ENCODE measurements at places on chromosomes 16 and 17. TPM values are rescaled to one million over a fixed set of nuclear protein-coding genes. Genes with fewer than 3 reads are reported as not detected.

DNA sequence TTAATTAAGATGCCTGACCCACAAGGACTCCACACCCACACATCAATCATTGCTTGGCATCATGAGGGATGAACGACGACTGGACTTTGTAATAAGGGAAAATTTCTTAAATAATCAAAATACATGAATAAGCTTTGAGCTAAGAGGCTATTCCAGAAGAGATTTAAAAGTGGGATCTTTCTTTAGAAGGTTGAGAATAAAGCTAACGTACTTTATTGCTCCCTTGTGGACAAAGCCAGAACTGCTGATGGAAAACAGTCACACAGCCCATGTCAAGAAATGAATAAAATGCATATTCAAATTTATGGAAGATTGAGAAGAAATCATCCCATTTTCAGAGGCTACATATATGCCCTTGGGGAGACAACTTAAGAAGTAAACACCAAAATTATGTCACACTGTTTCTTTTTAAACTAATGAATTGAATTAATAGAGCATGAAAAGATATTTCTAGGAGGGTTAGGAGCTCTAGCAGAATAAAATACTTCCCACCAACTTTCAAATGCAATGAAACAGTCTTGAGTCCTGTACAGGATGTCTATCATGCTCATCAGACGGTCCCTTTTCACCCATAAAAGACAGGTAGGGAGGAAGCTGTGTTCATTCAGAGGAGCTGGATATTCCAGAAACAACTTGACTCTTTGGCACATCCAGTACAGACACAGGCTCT is 60.2 kb upstream of the PHOSPHO1 start:
- DNase-seq, result no peak

- DNase-seq, result peak; percentile 91
Observed at GRCh38 chr17:17079761-17080160, 37.5 kb downstream of the MPRIP start.

DNA sequence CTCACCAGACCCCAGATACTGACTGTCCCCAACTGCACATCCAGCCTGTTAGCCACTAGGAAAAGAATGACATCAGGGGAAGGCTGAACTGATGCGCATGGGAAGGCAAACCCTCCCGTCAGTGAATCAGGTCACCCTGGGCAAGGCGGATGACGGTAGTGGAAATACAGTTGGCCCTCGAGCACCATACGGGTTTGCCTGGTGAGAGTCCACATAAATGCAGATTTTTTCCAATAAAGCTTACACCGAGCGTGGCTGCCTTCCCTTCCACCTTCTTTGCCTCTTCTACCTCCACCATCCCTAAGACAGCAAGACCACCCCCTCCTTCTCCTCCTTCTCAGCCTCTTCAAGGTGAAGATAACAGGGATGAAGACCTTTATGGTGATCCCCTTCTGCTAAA is 236.1 kb upstream of the TNRC6C start:
- DNase-seq, result no peak

GRCh38 chr17:33494151-33494550 is 201.1 kb upstream of the ASIC2 start:
- no peak for DNase-seq

The DNAH3 gene
- not detected for total RNA-seq

DNA sequence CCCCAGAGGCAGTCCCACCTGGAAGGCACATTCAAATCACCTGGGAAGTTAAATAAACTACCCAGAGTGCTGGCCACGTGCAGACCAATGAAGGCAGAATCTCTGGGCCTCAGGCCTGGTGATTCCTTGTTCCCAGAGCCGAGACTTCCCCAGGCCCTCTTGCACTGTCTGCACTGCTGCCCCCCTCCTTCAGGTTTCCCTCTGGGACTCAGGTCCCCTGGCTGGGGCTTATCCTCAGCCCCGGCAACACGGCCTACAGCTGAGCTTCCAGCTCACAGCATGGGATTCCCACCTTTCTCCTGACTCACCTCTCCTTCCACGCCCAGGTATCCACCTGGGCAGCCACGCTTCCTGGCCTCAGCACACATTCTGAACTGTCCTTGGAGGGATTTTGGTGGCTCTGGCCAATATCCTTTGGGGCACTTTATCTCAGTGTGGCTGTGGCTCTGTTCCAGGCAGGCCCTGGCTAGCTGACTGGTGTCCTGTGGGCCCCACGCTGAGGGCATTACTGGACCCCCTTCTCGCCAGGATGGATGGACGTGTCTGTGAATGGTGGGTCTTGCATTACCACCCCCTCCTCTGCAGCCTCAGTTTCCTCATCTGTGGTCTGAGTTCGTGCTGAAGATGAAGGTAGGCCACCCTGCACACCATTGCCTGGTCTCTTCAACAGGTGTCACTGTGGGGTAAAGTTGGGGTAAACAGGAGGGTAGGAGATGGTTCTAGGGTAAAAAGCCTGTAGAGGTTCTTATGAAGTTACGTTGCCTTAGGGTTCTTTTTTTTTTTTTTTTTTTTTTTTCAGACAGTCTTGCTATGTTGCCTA is 165.7 kb downstream of the IRF8 start:
- DNase-seq, result no peak

The SPATA22 gene
- total RNA-seq, result not detected

DNA sequence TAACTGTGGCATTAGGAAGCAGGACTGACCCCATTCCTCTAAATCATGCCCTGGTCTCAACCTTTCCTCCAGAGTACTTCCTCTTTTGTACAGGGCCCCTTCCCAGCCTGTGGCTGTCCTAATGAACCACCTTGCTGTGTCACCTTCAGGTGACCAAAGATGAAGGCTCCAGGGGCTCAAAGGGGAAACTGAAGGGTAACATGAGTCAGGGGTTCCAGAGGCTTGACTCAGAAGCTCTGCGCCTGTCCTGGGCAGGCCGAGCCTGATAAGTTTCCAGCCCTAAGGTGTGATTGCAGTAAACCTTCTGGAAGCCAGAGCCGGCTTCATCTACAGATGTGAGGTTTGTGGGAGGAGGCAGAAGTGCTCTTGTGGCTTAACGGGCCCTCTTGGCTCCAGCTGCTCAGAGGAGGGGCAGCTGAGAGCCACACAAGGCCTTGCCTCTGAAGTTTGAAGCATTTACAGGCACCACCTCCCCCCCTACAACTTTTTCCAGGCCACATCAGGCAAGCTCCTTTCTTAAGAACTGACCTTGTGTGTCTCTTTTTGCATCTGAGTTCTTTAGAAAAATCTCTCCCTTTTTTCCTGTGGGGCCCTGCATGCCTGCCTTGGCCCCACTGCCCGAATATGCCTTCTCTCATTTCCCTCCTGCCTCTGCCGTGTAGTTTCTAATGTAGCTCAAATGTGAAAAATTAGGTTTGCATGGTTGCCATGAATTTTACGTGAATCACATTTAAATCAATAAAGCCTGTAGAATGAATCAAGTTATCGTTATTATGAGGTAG is 149.9 kb downstream of the CLEC16A start:
- DNase-seq, result peak; percentile 65

GRCh38 chr17:77885678-77886386 is 72.7 kb upstream of the TNRC6C start:
- DNase-seq, result no peak

DNA sequence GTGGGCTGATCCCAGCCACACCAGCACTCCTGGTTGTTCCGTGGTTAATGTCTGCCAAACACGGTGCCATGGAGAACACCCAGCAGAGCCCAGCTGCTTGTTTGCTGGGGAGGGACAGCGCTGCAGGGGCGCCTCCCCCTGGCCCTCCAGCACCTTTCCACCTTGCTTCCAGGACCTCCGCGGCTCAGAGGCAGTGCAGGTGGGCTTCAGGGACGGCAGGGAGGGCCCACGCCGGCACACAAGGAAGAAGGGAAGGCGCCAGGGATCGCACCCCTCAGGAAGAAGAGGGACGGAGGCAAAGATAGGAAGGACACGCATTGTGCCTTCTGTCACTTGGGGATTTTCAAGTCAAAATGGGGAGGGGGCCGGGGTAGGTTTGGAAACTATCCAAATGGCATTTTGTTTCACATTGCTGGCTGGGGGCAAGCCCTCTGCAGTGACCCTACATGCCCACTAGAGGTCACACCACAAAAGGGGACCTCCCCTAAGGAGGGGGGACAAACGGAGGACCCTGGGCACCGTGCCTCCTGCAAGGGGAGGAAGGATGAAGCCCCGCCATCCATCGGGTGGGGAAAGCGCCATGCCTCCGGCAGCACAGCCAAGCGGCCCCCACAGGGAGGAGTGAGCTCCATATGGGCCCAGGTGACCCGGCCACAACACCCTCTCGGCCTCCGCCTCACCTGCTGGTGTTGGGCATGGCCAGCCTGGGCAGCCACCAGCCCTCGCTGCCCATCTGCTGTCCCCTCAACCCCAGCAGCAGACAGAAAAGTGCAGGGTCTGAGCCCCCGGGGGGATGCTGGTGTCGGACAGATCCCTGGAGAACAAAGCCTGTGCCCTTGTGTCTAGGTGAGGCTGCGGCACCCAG is 7.5 kb upstream of the C16orf95 start:
- DNase-seq, result peak; percentile 33

The BEAN1 gene
- 0.54 TPM for total RNA-seq

The NAGS gene
- total RNA-seq, result 19.2 TPM

- no peak for DNase-seq
Observed at GRCh38 chr16:83723244-83723643, 84.5 kb upstream of the HSBP1 start.

GRCh38 chr17:51402899-51403298 is 142.6 kb downstream of the UTP18 start:
- DNase-seq, result no peak

The P3H4 gene
- total RNA-seq, result 41.1 TPM

DNA sequence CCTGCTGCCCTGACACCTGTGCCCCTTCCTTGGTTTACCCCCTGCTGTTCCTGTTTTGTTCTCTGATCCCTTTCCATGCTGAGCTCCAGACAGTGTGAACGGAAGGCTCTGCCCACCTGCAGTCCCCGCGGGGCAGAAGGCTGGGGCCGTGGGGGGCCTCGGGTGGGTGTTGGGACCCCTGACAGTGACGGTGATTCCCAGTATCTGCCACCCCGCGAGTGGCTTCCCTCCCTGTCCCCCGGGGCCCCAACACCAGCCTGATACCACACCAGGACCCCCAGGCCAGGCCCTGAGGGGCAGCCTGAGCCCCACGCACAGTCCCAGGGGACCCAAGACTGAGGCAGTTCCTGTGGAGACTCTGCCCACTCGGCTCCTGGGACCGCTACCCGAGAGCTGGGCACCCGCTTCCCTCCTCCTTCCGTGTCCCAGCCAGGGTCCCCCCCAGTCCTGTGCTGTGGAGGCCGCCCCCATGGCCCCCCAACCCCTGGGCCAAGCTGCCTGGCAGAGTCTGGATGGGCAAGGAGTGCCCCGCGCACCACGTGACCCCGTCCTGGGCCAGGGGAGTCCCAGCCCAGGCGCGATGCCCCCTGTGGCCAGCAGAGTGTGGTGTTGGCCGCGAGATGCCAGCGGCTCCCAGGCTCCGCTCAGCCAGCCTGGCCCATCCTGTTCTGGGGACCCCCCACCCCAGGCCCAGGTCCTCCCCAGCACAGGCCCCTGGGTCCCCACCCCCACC is 10.0 kb upstream of the C1QTNF8 start:
- peak; percentile 85 for DNase-seq

GRCh38 chr16:3182608-3183444 is 5.2 kb upstream of the OR1F1 start:
- DNase-seq, result peak; percentile 37

- DNase-seq, result no peak
Observed at GRCh38 chr16:2586241-2586640, 48.4 kb downstream of the PDPK1 start.

The TSPOAP1 gene
- 35.4 TPM for total RNA-seq

DNA sequence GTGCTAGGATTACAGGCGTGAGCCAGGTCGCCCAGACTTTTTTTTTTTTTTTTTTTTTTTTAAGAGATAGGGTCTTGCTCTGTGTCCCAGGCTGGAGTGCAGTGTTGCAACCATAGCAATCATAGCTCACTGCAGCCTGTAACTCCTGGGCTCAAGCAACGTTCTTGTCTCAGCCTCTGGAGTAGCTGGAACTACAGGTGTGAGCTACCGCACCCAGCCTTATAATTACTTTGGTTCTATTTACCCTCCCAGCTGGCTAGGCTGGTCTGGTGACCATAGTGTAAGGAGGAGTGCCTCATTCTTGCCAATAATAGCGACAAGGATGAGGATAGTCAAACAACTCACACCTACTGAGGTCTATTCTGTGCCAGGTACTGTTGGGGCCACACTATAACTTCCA is 39.6 kb upstream of the USP7 start:
- no peak for DNase-seq

The TRIM16 gene
- total RNA-seq, result 91.9 TPM

- DNase-seq, result no peak
Observed at GRCh38 chr17:55451203-55451641, 29.6 kb upstream of the MMD start.

DNA sequence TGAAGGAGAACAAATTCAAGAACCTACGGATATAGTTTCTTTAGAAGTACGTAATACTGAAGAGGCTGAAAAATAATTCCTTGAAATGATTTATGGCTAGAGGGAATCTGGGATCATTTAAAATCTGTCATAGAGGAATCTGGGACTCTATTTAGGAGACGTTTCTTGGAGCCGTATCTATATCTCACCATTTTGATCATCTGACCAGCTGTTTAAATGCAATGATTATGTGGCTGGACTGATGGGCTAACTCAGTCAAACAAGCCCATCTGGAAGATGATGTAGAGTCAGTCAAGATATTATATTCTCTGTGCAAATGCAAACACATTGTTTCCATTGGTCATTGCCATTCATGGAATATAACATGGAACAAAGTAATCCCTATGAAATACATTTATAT is 467.7 kb upstream of the ZFHX3 start:
- no peak for DNase-seq

DNA sequence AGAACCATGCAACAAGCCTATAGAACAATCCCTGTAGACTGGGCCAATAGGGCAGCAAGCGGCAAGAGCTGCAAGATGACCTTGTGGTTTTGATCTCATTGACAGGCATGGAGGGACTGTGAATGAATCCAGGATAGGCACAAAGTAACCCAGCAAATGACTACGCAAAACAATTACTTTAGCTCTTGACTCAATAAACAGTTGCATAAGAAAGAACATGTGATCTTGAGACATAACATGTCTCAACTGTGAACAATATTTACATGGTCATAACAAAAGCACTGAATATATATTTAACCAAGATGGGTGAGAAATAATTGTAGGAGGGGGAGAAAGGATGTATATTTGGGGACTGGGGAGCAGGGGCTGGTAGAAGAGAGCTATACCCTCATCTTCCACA is 313.7 kb upstream of the CDH5 start:
- no peak for DNase-seq

DNA sequence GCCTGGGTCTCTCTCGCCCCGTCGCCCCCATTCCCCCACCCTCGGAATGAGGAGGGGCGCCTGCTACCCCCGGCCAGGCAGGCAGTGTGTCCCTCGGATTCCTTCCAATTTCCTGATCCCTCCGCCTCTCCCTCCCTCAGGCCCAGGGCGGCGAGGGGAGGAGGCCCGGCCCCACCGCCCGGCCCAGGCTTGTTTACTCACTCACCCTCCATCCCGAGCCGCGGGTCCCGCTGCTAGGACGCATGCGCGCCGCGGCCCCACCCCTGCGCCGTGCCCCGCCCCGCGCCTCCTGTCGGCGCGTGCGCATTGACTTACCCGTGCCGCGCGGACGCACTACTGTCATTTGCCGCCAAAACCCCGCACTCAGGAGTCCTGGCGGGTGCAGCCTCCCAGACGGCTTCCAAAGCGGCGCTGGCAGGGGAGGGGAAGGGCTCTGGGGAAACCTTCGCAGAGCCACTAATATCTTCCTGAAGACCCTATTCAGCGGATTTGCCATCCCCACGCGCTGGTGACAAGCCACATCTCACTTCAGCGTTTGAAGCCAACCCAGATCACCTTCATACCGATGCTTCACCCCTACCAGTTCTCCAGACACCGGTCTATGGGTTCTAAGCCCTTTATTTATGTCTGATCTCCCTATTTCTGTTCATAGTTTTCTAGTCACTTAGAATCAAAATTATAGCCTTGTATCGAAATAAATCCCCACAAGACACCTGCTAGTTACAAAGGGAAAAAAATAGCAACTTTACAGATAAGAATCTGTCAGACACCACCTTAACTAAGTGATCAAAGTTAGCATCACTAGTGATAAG is at the start of gene EZH1:
Gene EZH1 (minus strand): TSS at position 235 of the 812 bp plus-strand sequence. CDS start 16,099 bp downstream, outside the sequence.
- DNase-seq, result peak; percentile 86
